NCI-H2029 treated with DMSO at 0.1 percent for 48 hours (cell line): ENCODE measurements at places on chromosomes 3 and 15.

DNA sequence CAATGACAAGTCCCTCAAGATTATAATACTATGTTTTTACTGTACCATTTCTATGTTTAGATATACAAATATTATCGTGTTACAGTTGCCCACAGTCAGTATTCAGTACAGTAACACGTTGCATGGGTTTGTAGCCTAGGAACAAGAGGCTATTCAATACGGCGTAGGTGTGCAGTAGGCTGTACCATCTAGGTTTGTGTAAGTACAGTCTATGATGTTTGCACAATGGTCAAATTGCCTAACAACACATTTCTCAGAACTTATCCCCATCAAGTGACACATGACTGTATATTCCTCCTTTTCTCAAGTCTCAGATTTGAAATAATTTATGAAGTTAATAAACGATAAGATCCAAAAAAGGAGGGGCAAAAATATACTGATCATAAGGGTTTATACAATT is 21.7 kb downstream of the ZDHHC3 start:
- no peak for DNase-seq

DNA sequence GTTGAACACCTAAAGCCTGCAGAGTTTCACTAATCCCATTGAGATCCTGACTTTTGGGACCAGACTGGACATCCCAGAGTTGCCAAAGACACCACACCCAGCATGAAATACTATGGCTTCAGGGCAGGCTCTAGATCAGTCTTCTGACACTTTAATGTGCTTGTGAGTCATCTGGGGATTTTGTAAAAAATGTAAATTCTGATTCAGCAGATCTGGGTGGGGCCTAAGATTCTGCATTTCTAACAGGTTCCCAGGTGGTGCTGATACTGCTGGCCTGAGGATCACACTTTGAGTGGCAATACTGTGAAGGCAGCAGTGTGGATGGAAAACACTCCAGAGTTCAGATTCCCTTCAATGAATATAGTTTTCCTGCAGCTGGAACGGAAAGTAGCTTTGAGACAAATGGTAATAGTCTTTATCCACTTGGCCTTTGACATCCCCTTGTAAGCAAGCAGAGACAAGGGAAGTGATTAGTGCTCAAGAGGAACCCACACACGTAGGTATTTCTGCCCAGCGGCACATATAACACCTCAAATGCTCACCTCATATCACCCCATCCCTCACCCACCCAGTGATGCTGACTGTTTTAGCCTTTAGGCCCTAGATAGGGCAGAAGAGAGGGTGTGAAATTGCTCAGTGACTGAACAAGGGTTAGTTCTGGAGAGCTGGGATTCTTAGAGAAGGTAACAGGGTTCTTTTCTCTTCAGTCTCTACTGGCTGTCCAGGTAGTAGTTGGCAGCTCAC is 51.5 kb upstream of the GSK3B start:
- no peak for DNase-seq

DNA sequence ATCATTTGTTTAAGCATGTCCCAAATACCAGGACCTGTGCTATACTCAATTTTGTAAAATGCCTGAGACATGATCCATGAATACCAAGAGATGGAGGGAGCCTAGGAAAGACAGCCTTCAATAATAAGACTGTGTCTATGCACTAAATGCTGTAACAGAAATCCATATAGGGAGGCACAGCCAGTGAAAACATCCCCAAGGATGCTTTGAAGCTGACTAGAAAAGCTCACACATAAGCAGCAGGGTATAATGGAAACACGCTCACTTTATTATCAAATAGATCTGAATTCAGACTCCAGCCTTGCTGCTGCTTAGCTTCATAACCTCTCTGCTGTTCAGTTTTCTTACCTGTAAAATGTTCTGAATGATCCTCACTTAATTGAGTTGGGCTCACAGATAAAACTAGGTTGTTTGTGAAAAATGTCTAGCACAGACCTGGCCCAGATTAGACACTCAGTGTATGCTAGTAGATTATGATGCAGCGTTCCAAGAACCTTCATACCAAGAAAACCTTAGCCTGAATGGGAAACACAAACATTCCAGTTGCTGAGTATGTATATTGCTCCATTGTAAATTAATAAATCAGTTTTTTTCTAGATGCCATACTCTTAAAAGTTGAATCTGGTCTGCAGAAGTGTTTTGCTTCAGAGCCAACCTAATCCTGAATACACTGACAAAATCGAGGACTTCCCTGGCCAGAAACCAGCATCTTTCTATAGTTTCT is 3.8 kb upstream of the LARP6 start:
- no peak for DNase-seq

DNA sequence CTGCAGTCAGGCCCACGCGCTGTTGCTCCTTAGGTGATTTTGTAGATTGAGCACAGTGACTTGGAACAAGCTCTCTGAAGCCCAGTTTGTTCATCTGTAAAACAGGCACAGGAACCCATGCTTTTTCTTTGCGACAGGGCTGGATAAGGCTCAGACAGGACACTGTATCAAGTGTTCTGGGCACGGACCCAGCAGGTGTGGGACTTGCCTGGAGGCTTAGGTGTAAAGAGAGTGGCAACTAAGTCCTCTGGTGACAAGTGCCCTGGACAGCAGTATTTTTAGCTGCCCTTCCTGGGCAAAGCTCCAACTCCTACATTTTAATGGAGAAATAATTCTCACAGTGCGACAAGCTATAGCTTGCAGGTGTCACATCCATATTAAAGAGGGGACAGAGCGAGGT is 32.2 kb downstream of the CD276 start:
- peak; percentile 56 for DNase-seq

GRCh38 chr3:120645083-120645845 is 36.8 kb downstream of the HGD start:
- DNase-seq = no peak

GRCh38 chr3:11734-12133 is 184.8 kb upstream of the CHL1 start:
- DNase-seq = no peak

DNA sequence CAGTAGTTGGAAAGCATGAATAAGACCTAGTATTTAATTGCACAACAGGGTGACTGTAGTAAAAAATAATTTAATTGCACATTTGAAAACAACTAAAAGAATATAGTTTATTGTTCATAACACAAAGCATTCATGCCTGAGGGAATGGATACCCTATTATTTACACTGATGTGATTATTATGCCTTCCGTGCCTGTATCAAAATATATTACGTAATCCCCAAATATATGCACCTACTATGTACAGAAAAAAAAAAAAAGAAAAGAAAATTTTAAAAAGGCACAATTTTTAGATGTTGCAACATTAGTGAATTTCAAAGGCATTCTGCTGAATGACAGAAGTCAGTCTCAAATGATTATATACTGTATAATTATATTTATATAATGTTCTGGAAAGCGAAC is 647.2 kb upstream of the BCHE start:
- no peak for DNase-seq

GRCh38 chr15:45386420-45386819 is 8.1 kb upstream of the GATM start:
- no peak for DNase-seq
